Stimulated activated CD8-positive, alpha-beta memory T cell treated with anti-CD3 and anti-CD28 coated beads, Interleukin-7, amount 100 ng/mL, for 1 hour (primary cell): ENCODE measurements at places on chromosomes 5 and 9.

GRCh38 chr5:57698802-57699201 lies 216.2 kb upstream of the ACTBL2 start:
- no peak for DNase-seq

- DNase-seq = no peak
Observed at GRCh38 chr5:143582176-143582575, 178.7 kb upstream of the NR3C1 start.

DNA sequence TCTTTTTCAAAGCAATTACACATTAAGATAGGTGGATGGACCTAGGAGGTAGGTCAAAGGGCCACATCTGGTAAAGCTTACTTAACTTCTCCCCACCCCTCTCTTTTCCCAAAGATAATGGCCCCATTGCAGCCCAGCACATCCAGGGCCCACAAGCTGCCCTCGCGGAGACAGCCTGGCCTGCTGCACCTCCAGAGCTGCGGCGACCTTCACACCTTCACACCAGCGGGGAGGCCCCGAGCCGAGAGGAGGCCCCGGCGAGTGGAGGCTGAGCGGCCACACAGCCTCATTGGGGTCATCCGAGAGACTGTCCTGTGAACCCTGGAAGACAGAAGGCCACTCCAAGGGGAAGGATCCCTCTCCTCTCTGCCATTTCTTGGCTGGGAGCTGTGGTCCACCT lies 66.5 kb downstream of the ENTREP1 start:
- DNase-seq = no peak

- no peak for DNase-seq
Observed at GRCh38 chr5:158294701-158295100, 435.8 kb upstream of the CLINT1 start.

GRCh38 chr5:100900142-100900795 lies 2.8 kb downstream of the ST8SIA4 start:
- DNase-seq = no peak

DNA sequence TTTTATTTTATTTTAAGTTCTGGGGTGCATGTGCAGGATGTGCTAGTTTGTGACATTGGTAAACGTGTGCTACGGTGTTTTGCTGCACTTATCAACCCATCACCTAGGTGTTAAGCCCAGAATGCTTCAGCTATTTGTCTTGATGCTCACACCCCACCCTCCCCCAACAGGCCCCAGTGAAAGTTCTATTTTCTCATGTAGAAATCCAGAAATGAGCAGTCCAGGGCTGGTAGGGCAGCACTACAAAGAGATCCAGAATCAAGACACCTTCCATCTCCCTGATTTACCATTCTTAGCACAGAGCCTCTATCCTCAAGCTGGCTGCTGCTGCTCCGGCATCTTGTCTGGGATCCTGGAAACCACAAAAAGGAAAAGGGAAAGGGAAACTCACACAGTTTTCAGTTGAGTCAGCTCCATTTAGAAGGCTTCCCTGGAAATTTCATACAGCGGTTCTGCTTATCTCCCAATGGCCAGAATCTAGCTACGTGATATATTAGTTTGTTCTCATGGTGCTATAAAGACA lies 85.4 kb upstream of the SMARCA2 start:
- no peak for DNase-seq

DNA sequence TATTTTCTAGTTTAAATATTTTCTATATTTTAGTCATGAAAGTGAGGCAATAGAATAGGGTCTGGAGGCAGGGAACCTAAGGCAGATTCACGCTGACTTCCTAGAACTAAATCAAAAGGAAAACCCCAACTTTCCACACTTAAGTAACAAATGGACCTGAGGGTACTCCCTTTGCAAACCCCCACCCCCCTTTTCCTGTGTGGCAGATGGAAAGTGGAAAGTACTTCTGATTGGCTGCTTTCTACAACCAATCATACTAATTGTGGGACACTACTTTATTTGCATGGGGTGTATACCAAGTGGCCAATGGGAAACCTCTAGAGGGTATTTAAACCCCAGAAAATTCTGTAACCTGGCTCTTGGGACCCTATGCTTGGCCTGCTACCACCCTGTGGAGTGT lies 4.8 kb upstream of the CENPH start:
- DNase-seq = no peak

DNA sequence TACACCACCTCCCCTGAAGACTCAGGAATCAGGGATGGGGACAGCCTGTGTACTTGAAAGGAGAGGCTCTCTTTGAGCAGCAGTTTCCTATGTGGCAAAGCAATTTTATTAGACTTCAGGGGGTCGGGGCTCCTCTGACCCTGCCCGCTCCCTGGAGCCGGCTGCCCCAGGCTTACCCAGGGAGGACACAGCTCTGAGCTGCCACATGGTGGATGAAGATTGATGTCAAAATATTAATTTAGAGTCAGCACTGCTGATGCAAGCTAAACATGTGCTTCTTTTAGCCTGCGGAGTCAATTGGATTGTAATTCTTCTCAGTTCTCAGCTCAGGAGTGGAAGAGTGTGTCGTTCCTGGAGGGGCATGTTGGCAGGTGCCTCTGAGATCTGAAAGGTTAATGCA lies 606.1 kb downstream of the KIF4B start:
- no peak for DNase-seq

DNA sequence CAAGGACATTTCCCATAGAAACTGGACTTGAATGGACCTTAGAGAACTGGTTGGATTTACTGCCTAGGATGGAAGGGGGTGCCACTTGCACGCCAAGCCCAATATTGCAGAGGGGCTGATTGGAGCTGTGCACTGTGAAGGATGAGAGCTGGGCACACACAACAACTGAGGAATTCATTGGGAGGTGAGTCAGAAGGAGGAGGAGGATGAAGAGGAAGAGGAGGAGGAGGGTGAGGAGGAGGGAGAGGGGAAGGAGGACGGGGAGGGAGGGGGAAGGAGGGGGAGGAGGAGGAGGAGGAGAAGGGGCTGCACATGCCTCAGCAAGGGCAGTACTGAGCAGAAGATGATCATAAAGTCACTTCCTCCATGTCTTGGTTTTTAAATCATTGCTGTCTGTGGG lies 5.7 kb upstream of the ICE1 start:
- no peak for DNase-seq

DNA sequence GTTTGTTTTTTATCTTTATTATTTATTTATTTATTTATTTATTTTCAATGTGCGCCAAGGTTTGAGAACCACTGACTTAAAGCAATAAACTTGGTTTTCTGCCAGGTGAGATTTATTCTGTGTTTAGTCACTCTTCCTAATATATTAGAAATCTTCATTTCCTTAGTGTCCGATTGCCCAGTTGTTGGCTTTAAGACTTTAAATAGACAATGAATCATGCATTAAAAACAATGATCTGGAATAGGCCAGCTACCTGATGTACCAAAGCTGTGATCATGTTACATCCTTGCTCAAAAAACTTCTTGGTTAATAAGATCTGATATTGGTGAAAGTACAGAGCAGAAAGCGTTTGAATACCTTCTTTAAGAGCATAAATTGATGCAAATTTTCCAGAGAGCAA lies 52.1 kb upstream of the ERBIN start:
- DNase-seq = no peak

- DNase-seq = no peak
Observed at GRCh38 chr5:40226906-40227305, 452.8 kb upstream of the PTGER4 start.

DNA sequence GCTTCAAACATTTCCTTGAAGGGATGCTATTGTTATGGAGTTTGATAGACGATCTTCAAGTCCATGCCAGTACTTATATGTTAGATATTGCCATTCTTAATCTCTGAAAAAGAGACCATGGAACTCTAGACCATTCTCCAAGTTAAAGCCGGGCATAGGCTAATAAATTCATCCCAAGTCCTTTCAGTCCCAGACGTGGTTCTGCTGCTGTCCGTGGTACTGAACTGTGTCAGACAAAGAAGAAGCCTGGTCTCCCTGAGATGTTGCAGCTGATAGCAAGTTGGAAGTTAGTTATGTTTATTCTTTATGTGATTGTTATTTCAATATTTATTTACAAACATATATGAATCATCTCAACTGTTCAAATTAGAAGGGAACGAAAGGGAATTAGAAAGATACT lies 158.7 kb downstream of the NMUR2 start:
- DNase-seq = no peak

GRCh38 chr9:123922431-123922830 lies 7.5 kb downstream of the DENND1A start:
- DNase-seq = no peak

GRCh38 chr5:172606156-172606785 lies 34.8 kb upstream of the NEURL1B start:
- DNase-seq = no peak

DNA sequence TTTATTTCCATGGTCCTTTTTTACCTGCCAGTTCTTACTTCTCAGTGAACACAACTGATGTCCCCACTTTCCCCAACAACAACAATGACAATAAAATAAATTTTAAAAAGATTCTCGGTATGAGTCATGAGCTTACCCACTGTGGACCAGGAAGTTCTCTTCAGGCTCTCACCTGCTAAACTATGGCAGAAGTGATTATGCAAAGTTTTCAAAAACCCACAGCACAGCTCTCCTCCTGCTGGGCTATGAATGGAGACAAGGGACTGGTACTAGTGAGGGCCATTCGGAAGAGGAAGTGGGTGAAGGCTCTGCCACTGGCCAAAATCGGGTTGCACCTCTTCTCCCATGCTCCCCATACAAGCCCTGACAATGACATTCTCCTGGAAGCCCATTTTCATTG lies 429.4 kb downstream of the PIK3R1 start:
- DNase-seq = no peak

DNA sequence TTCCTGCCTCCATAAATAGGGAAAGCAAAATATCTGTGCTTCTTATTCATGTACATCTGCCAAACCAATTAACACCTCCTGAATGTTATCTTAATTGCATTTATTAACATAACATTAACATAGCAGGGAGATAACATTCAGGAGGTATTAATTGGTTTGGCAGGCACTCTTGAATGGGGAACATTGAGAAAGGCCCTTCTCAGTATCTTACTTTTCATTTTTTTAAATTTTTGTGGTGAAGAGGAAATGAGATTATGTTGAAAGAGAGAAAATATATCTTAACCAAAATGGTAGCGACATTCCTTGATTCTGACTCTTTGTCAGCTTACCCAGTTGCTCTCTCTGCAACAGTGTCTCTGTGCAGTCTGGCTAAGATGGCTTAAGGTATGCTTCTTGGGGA lies 100.4 kb upstream of the TLE1 start:
- DNase-seq = no peak

DNA sequence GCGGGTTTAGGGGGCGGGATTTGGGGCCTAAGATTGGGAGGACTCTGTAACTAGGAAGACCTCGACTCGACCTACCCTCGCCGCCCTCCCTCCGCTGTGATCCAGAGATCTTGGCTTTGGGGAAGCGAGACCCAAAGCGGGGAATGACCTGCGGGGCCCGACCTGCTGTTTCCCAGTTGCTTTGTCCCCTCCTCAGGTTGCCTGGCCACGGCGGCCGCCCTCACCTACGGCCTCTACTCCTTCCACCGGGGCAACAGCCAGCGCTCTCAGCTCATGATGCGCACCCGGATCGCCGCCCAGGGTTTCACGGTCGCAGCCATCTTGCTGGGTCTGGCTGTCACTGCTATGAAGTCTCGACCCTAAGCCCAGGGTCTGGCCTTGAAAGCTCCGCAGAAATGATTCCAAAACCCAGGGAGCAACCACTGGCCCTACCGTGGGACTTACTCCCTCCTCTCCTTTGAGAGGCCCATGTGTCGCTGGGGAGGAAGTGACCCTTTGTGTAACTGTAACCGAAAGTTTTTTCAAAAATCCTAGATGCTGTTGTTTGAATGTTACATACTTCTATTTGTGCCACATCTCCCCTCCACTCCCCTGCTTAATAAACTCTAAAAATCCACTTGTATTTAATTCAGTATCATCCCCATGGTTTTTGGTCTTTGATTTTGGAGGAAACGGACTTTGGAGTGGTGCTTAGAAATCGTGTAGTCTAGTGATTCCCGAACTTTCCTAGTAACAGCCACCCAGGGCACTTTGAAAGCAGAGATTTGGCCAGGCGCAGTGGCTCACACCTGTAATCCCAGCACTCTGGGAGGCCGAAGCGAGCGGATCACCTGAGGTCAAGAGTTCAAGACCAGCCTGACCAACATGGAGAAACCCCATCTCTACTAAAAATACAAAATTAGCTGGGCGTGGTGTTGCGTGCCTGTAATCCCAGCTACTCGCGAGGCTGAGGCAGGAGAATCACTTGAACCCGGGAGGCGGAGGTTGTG lies 878 bp downstream of the HIGD2A start:
- DNase-seq = no peak

DNA sequence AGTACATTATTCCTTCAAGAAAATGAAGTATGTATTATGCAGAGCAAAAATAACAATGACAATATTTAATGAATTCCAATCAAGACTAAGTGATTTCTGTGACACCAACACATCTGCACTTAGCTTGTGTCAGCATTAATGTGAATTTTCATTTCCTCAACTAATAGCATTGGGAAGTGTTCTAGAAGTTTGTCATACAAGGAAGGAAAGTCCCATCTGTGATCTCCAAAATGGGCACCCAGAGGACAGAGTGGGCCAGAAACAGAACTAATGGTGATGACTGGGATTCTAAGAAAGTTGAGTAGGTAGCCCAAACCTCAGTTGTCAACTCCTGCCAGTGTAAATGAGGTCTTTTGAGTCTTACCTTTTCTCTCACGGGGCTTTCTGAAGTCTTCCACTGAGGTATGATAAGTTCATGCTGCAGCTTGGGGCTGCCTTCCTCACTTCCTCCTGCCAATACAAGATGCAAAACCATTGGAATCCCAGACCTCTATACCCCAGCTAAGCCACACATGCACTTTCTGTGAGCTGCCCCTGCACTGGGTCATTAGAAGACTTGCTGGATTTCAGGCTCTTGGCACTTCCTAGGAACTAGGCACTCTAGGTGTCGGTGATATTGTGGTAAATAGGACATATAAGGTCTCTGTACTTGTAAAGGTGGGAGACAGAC lies 4.9 kb downstream of the ADAM19 start:
- DNase-seq = no peak

DNA sequence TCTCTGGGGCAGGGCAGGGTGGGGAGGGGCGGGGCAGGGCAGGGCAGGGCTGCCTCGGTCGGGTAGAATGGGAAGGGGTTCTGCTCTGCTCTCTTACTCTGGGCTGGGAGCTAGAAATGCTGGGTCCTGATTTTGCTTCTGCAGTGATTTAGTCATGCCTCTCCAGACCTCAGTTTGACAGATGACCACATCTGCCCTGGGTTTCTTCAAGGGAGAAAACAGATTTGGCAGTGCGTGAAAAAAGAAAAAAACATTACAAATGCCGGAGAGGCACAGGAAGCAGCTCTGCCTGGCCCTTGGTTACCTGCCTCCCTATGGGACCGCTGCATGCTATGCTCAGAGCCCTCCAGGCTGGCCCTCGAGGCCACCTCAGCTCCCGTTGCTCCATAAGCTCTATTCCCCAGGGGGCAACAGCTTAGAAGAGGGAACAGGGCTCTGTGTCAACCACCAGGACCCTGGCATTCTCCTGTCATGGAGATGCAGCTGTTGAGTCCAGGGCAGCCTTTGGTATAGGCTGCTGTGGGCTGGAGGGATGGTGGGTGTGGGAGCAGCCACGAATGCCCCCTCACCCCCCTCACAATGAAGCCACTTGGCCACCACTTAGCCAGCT lies 53.2 kb upstream of the UBTD2 start:
- DNase-seq = no peak
